ENCODE measurements at places on chromosomes 3 and 15.

DNA sequence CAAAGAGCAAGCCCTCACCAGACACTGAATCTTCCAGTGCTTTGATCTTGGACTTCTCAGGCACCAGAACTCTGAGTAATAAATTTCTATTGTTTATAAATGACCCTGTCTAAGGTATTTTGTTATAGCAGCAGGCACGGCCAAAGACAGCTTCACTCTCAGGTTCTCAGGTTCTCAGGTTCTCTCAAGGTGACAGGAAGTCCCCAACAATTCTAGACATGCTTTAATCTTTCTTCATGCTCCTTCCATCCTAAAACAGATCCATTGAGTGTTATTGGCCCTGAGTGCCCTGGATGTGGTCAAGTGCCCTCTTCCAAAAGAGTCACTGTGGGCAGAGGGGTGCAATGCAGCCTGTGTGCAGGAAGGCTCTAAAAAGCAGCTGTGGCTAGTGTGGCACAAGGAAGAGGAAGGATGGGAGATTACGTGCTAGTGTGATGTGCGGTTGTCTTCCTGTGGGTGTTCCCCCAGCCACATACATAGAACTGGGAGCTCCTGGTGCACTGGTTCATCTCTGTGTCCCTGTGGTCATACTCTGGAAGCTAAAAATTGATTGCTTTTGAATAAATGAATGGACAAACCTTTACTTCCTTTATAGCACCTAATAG is 11.0 kb upstream of the RAB7A start:
- DNase-seq = no peak

- no peak for DNase-seq
Measured at GRCh38 chr3:71247958-71248335, 335.6 kb downstream of the FOXP1 start.

DNA sequence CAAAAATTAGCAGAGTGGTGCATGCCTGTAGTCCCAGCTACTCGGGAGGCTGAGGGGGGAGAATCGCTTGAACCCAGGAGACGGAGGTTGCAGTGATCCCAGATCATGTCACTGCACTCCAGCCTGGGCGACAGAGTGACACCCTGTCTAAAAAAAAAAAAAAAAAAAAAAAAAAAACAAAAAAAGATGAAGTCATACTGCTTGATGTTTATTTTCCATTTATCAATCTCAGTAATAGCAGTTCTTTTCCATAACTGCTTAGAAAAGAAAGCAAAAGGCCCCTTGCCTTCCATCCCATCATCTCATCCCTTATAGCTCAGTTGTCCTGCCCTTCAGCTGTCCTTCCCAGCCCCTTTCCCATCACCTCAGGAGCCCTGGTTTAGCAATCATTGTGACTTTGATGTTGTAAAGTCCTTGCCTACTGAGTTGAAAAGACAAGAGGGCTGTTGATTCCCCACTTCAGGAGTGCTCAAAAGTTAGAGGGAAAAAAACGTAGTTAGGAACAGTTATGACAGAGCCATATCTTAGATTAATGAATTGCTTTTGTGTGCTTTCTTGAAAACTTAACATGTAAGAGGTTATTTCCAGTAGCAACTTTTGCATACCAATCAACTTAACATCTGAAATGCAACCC is 18.0 kb upstream of the THRB start:
- no peak for DNase-seq

- no peak for DNase-seq
Measured at GRCh38 chr3:16146015-16146730, 28.3 kb upstream of the GALNT15 start.

DNA sequence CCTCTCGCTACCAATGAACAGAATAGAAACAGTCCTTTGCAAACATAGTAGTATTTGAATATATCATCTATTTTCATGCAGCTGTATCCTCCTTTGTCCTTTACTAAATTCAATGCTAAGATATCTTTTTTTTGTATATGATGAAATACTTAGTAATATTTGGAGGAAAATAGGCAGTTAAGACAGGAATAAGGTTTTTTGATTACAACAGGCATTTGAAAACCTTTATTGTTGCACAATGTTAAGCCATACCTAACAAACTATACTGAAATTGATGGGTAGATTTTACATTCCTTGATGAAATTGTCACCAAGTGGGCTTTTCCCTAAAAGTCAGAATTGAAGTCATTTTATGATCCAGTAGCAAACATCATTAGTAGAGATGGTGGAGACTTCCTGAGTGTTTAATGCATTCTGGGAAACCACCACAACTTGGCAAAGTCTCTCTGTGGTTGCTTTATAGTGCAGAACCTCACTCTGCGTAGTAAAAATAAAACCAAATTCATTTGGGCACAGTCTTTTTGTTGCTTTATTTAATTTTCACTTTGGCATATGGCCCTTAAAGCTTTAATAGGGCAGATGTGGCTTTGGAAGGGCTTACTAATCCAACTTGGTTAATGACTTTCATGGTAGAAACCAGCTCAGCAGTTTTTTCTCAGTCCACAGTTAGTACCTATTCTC is 216.0 kb downstream of the DIPK2A start:
- DNase-seq = no peak

DNA sequence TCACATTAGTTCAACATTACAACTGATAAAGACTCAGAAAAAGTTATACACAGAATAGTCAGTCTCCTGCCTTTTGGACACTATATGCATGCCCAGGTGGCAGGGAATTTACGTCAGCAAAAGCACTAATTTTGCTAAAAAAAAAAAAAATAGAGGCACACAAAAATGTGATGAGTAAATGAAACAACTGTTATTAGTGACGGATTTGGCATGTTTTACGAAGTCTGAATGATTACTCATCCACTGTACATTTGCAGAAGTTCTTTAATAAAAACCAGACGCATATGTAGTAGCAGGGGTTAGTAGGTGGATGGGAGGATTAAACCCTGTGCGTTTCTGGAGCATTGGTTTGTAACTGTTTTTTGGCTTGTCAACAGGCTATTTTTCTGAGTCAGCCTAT is 99.0 kb downstream of the MITF start:
- DNase-seq = no peak

DNA sequence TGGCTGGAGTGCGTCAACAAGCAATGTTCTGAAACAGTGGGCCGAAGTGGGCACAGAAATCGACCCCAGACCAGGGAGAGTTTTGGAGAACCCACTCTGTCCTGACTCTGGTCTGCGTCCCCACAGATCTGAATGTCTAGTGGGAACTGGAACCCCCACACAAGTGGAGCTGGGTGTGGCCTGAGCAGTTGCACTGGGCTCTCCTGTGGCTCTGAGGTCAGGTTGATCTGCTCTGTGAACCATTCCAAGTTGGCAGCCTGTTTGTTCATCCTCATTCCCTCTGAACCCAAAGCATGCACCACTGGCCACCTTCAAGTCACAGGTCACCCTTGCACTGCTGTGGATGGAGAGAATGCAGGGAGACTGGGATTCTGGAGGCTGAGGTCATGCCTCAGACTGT is 60.5 kb downstream of the STARD5 start:
- DNase-seq = no peak

- no peak for DNase-seq
Measured at GRCh38 chr3:74347563-74348268, 266.7 kb downstream of the CNTN3 start.

DNA sequence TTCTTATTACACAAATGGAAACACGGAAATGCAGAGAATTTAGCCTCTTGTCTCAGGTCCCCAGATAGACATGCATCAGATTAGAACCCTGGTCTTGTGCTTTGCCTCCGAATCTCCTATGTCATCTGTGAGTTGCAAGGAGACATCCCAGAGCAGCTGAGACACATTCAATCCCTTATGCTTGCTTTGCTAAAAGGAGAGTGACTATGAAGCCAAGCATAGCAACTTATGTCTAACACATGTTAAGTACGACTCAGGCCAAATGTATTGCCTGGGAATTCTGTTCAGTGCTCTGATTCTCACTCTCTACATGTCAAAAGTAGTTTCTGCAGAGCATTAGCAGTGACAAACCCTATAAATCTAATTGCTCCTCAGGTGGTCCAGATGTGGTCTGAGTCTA is 30.6 kb upstream of the LRRC3B start:
- no peak for DNase-seq

DNA sequence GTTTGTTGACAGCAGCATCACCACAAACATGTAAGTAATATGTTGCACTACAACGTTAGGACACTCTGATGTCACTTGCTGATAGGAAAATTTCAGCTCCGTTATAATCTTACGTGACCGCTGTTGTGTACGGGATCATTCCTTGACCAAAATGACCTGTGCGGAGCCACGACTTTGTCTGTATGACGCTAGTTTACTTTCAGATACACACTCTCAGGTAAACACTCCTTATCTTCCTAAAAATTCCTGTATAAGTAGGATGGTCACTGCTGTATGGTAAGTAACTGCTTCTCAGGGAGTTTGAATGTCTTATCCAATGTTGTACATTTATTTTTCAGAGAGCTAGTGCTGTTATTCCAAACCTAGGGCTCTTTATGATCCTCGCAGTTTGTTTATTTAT is 410.3 kb downstream of the NAALADL2 start:
- no peak for DNase-seq

DNA sequence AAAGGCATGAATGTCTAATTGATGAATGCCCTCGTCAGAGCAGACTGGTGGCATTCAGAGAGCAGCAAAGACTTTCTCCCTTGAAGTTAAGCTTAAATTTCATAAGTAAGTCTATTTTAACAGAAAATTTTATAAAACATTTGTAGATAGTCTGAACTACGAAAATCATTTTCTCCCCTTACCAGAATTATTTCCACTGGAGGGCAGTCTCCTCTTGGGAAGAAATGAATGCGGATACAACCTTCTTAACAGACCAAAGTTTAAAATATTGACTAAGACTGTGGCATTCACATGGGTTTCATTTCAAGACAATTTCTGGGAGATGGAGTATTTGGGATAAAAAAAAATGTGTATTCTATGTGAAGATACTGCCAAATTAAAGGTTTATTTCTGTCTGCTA is 669.0 kb downstream of the FHIT start:
- DNase-seq = no peak

DNA sequence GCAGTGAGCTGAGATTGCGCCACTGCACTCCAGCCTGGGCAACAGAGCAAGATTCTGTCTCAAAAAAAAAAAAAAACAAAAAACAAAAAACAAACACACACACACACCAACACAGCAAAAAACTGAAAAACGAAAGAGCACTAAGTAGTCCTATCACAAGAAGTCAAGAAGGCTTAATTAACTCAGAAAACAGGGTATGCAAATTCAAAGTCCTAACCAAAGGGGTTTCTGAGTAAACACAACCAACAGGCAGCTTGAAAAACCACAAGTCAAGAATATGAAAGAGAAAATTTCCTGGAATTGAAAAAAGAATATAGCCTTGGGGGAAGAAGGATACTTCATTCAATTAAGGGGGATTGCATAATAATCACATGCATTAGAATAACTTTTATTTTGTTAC is 37.7 kb upstream of the PARP14 start:
- no peak for DNase-seq

- no peak for DNase-seq
Measured at GRCh38 chr3:101384426-101384825, 64.1 kb upstream of the IMPG2 start.

DNA sequence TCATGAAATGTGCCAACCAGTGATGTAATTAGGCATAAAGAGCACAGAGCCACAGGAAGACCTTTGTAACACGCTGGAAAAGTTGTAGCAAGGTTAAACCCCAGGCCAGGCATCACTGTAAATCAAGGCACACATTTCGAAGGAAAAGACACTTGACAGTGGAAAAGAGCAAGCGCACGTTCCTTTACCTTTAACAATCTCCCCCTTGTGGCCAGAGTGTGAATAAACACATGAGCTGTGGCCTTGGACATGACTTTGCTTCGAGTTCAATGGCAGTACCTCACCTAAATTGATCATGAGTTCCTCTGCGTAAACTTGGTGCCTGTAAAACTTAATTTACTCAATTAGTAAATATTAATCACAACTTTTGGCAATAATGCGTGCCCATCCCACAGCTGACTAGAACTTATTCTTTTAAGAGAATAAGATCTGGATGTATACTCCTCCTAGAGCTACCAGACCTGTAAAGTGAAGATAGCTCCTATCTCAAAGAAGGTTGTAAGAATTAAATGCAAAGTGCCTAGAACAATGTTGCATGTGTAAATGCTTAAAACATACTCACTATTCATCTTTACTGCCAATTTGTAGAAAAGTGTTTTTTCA is 757.0 kb upstream of the NECTIN3 start:
- peak; percentile 24 for DNase-seq

DNA sequence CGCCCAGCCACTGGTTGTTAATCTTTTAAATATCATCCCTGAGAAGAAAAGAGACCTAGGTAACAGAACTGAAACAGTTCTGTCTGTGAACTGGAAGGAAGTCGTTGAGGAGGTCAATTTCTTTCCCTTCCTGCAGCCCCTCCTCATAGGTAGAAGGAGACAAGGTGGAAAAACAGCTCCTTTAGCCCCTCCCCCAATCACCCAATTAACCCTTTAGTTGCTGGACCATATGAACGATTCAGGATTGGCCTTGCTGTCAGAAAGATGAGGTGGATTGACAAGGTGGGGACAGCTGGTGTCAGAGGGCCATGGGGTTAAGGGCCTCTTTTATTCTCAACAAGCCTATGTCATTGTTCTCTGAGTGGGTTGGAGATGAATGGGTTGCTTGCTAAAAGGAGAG is 36.0 kb upstream of the ZNF445 start:
- DNase-seq = no peak

GRCh38 chr15:77706482-77707244 is 74.0 kb upstream of the LINGO1 start:
- DNase-seq = no peak

DNA sequence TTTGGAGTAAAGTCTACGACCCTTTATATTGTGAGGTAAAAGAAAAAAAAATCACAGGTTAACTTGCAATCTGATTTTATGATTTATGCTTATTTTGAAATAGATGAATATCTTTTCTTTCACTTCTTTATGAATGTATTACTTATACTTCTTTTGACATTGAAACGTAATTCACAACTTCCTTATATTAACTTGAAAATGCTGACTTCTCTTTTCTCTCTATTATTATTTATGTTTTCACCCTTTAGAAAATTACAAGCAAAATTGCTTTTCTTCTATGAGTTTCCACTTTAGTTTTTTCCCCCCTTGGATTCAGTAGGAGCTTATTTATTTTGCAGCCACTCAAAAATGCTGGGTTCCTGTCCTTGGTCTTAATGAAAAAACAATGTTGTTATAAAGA is 25.4 kb downstream of the ACP3 start:
- DNase-seq = no peak

- DNase-seq = no peak
Measured at GRCh38 chr15:70856884-70857561, 3.1 kb upstream of the LARP6 start.

GRCh38 chr3:52895418-52895817 is 1.9 kb downstream of the STIMATE start:
- no peak for DNase-seq

GRCh38 chr3:195717416-195717815 is 3.4 kb upstream of the MUC20 start:
- no peak for DNase-seq
